ENCODE measurements at places on chromosomes 4 and X.
A peak's percentile ranks its signal among the peaks of the same experiment; 100 is the strongest.

DNA sequence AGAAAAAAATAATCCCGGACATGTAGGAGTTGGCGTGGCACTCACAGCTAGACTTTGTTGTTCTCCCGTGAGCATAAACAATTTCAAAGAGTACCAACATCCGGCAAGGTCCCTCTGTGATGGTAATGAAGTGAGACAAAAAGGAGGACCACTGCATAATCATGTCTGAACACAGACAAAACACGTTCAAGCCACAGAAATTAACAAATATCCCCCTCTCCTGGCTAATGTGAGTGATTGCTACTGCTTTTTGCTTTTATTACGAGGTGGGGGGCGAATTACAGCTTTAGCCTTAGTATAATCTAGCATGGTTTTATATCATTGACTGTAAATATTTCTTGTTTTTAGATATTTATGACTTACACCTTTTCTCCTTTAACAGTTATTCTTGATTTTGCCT, 118.5 kb downstream of the PLS3 start:
- peak; percentile 61 for DNase-seq

DNA sequence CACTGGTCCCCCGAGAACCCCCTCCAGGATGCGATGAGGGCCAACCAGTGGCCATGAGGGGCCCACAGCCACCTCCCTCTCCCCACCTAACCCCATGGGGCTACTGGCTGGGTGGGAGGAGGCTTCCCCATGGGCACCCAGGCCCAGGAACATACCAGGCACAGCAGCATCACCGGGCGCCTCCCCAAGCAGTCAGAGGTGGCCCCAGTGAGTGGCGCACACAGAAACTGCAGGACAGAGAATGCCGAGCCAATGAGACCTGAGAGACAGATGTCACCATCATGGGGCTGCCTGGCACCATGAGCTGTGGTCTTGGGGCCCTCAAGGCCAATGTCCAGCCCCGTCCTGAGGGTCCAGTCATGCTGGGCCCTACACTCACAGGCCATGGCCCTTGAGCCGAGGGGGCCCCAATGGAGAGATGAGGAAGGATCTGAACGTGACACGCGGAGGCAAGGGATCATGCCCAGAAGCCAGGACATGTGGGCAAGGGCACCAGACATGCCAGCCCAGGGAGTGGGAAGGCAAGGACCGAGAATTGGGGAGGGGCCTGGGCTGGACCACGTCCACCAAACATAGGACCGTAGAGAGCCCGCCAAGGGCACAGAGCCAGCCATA, 30.1 kb downstream of the NOP14 start:
- no peak for DNase-seq

- peak; percentile 77 for DNase-seq
These were observed 13.2 kb downstream of the FRMD7 start for GRCh38 chrX:132114607-132115006.

GRCh38 chr4:161949946-161950725, 213.7 kb downstream of the FSTL5 start:
- DNase-seq = no peak

DNA sequence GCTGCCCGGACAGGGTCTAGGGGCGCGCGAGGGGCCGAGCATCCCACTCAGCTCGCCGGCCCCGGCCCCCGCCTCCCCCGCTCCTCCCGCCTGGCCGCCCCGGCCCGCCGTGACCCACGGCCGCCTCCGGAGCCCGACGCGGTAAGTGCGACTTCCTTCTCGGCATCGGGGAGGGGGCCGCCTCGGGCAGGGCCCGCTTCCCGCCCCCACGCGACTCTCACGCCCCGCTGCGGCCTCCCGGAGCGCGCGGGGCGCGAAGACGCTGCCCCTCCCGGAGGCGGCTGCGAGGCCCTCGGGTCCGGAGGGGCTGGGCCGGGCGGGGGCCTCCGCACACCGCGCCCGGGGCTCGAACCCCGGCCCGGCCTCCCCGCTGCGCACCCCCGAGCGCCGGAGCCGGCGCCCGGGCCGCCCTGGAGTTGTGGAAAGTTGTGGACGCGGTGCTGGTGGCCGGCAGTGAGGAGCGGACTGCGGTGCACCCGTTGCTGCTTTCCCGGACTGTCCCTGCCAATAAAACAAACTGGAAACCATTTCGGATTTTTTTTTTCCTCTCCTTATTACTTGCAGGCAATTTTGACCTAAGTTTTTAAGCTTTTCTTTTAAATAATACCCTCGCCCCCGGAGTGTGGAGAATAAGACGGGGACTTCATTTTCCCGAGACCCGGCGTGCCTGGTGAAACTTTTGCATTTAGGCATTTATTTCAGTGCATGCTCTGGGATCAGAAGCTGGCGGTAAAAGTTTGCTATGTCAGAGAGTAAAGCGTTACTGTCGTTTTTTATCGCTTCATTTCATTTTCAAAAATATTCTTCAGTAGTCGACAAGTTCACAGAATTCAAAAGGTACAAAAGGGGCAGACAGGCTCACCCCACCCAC, 13.0 kb upstream of the TMEM156 start:
- DNase-seq = no peak

- DNase-seq = no peak
These were observed 192.0 kb downstream of the NWD2 start for GRCh38 chr4:37436546-37436945.

GRCh38 chrX:118773782-118774181, 46.4 kb downstream of the IL13RA1 start:
- DNase-seq = peak; percentile 1

- DNase-seq = no peak
These were observed 185.0 kb upstream of the GLRA2 start for GRCh38 chrX:14344172-14344940.
